Tibial nerve (tissue), 4 donors: ENCODE measurements at places on chromosomes 1 and 21. TPM values are rescaled to one million over a fixed set of nuclear protein-coding genes. Genes with fewer than 3 reads are reported as not detected.

- no peak for DNase-seq
- no peaks in the 10 kb centered on the region for H3K27me3 ChIP-seq
- no peak overlapping the region for H3K27ac ChIP-seq
- H3K36me3 ChIP-seq = no peaks in the 10 kb centered on the region
- H3K4me3 ChIP-seq = no peak overlapping the region
Measured at GRCh38 chr1:220084460-220084859, 5.1 kb downstream of the BPNT1 start.

UAP1 gene
- total RNA-seq = 96.1 TPM

DNA sequence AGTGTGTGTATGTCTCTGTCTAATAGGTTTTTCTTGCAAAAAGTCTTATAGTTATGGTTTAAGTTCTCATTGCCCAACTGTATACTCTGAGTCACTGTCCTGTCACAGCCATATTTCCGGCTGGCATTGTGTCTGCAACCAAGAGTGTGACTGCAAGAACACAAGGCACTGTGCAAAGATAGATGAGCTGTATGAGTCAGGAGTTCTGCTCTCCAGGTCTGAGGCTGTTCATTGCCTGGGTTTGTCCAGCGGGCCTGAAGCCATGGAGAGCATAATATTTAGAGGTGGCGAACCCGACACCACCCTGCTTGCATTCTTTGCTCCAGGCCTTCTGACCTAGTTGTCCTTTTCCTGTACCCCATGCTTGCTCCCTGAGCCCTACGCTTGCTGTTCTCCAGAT is 50.9 kb upstream of the CNIH3 start:
- no peak for DNase-seq
- H3K27me3 ChIP-seq = no peaks in the 10 kb centered on the region
- H3K36me3 ChIP-seq = no peaks in the 10 kb centered on the region
- H3K4me1 ChIP-seq = no peaks in the 10 kb centered on the region

DNA sequence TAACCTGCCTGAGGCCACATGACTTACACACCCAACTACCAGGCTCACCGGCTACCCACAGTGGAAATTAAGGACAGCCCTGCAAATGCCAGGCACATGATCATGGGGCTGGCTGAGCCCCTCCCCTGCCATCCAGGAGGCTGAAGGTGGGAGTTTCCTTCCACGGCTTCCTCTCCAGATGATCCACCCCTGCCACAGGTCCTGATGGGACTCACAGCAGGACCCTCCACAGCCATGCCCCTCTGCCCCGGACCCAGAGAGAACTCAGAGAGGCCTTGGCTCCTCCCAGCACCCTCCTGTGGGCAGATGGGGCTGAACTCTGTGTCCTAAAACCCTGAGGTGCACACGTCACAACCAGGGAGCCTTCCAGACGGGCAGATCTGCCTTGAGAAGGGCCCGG is 29.1 kb upstream of the CASZ1 start:
- no peak for DNase-seq
- no peaks in the 10 kb centered on the region for H3K36me3 ChIP-seq
- no peaks in the 10 kb centered on the region for H3K4me1 ChIP-seq
- no peak overlapping the region for H3K4me3 ChIP-seq
- H3K27ac ChIP-seq = no peak overlapping the region
- H3K27me3 ChIP-seq = peaks cover 65% of the 10 kb centered on the region

GRCh38 chr1:15727866-15728534 is 8.1 kb upstream of the SLC25A34 start:
- H3K27ac ChIP-seq = no peak overlapping the region
- no peak for DNase-seq
- no peak overlapping the region for H3K4me3 ChIP-seq
- peaks cover 55% of the 10 kb centered on the region for H3K36me3 ChIP-seq
- H3K4me1 ChIP-seq = no peaks in the 10 kb centered on the region

DNA sequence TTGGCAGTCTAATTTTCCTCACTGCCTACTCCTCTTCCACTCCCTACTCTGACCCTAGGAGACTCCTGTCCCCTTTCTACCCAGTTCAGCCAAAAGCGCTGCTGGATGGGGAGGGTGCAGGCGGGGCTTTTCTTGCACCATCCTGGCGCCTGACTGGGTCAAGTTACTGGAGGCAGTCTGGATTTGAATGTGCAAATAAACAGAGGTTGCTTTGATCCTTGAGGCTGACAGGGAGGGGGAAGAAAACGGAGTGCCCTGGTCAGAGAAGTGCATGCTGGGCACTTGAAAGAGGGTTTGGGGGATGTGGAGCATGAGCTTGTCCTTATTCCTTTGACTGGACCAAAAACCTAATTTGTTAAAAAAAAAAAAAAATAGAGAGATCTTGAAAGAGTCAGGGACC is 76.8 kb upstream of the SOX13 start:
- H3K27me3 ChIP-seq = no peaks in the 10 kb centered on the region
- no peak overlapping the region for H3K4me3 ChIP-seq
- peaks cover 4% of the 10 kb centered on the region for H3K4me1 ChIP-seq
- DNase-seq = no peak

RNU1-4 gene
- total RNA-seq = under 0.01 TPM

DNA sequence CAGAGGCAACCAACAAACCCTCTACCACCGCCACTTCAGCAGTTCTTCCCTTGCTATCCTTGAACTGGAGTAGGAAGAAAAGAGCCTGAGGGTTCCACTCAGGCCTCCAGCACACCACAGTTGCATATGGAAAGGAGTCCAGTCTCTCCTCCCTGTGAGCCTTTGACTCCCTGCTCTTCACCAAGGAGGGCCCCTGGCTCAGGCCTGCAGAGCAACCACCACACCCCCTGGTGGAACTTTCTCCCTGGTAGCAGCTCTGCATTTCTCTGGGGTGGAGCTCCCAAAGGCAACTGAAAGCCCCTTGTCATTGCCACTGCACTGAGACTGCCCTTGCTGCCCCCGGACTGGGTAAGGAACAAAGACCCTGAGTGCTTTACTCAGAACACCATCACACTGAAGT is 1021.5 kb upstream of the ADGRL2 start:
- H3K4me1 ChIP-seq = no peaks in the 10 kb centered on the region
- H3K4me3 ChIP-seq = no peak overlapping the region
- H3K27me3 ChIP-seq = no peaks in the 10 kb centered on the region
- DNase-seq = no peak
- H3K27ac ChIP-seq = no peak overlapping the region

DNA sequence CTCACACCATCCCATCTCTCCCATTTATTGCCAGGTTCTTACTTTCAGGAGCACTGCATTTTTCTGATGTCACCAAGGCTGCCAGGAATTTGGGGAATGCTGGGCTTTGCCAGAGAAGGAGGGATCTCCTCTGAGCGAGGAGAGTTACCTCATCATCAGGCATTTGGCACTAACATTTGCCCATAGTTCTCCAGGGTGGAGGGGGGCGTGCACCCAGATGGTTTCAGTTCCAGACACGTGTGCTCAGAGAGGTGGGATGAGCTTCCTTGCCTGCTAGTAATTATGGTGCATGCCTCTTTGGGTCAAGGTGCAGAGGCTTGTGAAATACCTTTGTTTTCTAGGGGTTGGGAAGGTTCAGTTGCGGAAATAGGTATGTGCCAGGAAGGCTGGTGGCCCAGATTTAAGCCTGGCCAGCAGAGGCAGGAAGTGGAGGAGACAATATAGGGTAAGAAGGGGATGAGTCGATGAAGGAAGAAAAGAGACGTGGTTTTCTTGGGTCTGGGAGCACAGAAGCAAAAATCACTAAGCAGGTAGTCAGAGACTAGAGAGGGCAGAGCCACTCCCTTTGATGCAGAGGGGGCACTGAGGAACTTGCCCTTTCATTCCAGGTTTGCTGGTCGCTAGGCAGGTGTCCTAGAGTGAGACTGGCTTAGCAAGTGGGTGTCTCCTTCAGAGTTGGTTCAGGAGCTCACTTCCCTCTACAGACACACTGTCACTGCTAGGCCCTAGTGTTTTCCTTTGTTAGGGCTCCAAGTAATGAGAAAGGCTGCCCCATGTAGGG is 7.2 kb downstream of the TUFT1 start:
- DNase-seq = peak; percentile 22
- no peak overlapping the region for H3K27ac ChIP-seq
- H3K4me1 ChIP-seq = peaks cover 7% of the 10 kb centered on the region
- H3K36me3 ChIP-seq = no peaks in the 10 kb centered on the region

GRCh38 chr1:246182149-246182851 is 324.8 kb downstream of the SMYD3 start:
- H3K27me3 ChIP-seq = no peaks in the 10 kb centered on the region
- no peak for DNase-seq
- no peaks in the 10 kb centered on the region for H3K36me3 ChIP-seq
- no peaks in the 10 kb centered on the region for H3K4me1 ChIP-seq
- no peak overlapping the region for H3K4me3 ChIP-seq

DNA sequence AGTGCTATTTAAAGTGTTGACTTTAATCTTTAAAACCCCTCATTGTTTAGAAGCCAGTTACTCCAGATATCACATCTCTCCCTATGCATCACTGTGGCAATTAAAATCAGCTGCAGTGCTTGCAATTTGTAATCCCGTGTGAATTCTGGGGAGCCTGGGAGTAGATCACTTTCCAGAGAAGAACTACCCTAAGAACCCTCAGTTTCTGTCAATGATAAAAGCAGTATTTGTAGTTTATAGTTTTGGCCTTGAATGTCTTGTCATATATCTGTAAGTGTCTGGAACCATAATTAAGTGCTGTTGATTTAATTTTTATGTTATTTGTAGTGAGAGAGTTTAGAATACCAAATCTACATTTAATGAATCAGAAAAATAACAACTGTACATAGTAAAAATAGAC is 5.5 kb upstream of the SPAG17 start:
- no peak overlapping the region for H3K27ac ChIP-seq
- no peaks in the 10 kb centered on the region for H3K4me1 ChIP-seq
- H3K27me3 ChIP-seq = no peaks in the 10 kb centered on the region
- no peak for DNase-seq

GRCh38 chr1:38173157-38173831 is 126.7 kb upstream of the POU3F1 start:
- DNase-seq = no peak
- H3K4me3 ChIP-seq = no peak overlapping the region
- no peak overlapping the region for H3K27ac ChIP-seq

- peaks cover 13% of the 10 kb centered on the region for H3K4me1 ChIP-seq
- no peaks in the 10 kb centered on the region for H3K36me3 ChIP-seq
- no peak for DNase-seq
- no peak overlapping the region for H3K27ac ChIP-seq
Measured at GRCh38 chr1:63913533-63913932, 139.7 kb downstream of the ROR1 start.

DNA sequence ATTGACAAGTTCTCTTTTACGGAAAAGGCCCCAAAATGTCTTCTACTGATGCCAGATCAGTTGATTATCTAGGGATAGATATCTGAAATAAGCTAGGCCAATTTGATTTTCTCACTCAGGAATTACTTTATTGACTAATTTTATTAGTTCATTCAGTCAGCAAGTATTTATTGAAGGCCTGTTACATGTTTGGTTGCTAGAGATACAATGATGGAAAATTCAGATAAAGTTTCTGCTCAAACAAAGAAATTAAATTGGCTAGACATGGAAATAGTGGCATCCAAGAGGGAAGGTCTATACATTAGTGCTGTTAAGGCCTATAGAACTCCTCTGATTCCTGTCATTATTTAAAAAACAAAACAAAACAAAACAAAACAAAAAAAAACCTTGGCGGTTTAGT is 56.5 kb downstream of the HS2ST1 start:
- no peaks in the 10 kb centered on the region for H3K4me1 ChIP-seq
- H3K27ac ChIP-seq = no peak overlapping the region
- H3K4me3 ChIP-seq = no peak overlapping the region
- H3K36me3 ChIP-seq = no peaks in the 10 kb centered on the region

GRCh38 chr1:232305050-232305449 is 324.9 kb downstream of the SIPA1L2 start:
- H3K4me3 ChIP-seq = no peak overlapping the region
- H3K27ac ChIP-seq = no peak overlapping the region
- no peaks in the 10 kb centered on the region for H3K4me1 ChIP-seq
- no peaks in the 10 kb centered on the region for H3K36me3 ChIP-seq
- no peak for DNase-seq
- H3K27me3 ChIP-seq = no peaks in the 10 kb centered on the region

AMPD1 gene
- total RNA-seq = not detected

LRP8 gene
- total RNA-seq = 2.5 TPM

CLCNKB gene
- 0.39 TPM for total RNA-seq

GRCh38 chr1:84480650-84481049 is 1.6 kb downstream of the RPF1 start:
- no peak overlapping the region for H3K27ac ChIP-seq
- H3K36me3 ChIP-seq = no peaks in the 10 kb centered on the region
- peaks cover 23% of the 10 kb centered on the region for H3K27me3 ChIP-seq
- no peak for DNase-seq
- H3K4me3 ChIP-seq = peak overlapping the region; percentile 82

CHI3L1 gene
- total RNA-seq = 5.0 TPM

GRCh38 chr1:107829036-107829770 is 135.8 kb downstream of the VAV3 start:
- no peaks in the 10 kb centered on the region for H3K4me1 ChIP-seq
- H3K27me3 ChIP-seq = no peaks in the 10 kb centered on the region

DNA sequence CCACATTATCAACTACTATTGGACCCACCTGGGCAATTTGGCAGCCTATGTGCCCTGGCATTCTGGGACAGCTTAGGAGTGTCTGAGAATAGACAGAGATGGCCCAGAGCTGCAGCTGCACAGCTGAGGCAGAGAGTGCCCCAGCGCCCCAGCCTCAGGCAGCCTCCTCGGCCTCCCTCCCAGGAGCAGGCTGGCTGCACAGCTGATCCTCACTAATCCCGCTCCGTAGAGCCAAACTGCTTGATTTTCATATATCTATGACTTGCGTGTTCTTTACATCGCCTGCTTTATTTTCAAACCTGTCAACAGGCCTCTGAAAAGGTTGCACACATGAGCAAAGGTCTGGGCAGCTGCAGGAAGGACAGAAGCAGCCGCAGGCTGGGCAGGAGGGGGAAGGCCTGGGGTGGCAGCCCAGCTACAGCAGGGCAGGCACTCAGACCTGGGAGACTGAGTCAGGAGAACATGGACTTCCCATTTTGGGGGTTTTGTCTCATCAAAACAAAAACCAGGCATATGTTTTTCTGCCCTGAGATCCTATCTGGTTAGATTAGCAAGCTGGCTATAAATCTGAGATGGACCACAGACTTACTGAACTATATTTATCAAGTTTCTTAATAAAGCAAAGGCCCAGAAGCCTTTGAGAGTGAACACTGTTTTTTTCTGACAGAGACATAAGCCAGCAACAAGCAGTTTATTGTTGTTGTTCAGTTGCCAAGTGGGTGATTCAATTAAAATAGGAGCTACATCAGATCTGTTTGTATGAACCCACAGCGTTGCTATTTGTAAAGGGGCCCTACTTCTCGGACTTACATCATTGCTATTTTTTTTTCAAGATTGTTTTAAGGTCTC is 301.8 kb upstream of the DUSP10 start:
- DNase-seq = peak; percentile 12
- H3K27me3 ChIP-seq = no peaks in the 10 kb centered on the region
- no peaks in the 10 kb centered on the region for H3K4me1 ChIP-seq
- no peak overlapping the region for H3K4me3 ChIP-seq
- no peaks in the 10 kb centered on the region for H3K36me3 ChIP-seq
- H3K27ac ChIP-seq = no peak overlapping the region
